ENCODE measurements at places on chromosomes 7 and 10.

DNA sequence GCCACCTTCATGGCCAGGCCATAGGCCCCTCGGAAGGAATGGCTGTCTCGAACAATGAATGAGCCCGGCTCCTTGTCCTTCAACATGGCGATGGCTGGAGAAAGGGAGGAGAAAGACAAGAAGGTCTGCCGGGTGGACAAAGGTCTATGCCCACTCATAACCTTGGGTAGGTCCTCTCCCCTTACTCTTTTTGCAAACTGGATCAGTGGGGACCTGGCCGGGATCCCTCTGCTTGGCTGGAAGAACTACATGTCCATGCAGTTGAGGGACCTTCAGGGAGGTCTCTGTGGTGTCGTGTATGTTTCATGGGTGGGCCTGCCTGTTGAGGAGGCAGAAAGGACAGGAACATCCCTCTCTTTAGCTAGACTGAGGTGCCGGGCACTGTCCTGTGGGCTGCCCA is 284.8 kb downstream of the TNS3 start:
- no peak for DNase-seq

- no peak for DNase-seq
These were observed 39.0 kb downstream of the RAB11FIP2 start for GRCh38 chr10:118007773-118008172.

- DNase-seq = no peak
These were observed 164.3 kb upstream of the SVIL start for GRCh38 chr10:29798921-29799690.

DNA sequence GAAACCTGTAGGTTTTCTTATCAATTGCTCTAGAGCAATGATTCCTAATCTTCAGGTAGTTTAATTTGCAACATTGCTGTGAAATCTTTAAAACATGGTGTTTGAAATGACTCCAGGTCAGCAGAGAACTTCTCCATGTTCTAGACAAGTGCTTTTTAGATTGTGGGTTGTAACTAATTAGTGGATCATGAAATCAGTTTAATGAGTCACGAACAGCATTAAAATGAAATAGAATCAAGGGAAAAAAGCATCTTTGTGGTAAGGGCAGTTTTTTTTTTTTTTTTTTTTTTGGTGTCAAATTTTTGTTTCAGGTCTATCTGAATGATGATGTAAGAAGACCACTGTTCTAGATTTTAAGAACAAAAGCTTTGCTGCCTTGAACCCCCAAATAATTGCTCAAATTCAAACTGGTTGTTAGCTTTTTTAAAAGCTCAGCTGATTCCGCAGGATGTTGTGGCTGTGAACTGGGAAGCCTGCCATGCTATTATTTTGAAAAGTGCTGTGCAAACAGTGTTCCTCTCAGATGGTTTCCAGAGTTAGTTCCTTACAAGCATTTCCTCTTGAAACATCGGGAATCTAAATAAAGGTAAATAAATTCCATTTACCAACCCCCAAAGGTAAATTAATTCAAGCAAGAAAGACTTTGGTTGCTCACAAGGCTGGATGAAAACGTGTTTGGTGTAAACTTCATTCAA is 13.1 kb upstream of the PDK4 start:
- peak; percentile 31 for DNase-seq

DNA sequence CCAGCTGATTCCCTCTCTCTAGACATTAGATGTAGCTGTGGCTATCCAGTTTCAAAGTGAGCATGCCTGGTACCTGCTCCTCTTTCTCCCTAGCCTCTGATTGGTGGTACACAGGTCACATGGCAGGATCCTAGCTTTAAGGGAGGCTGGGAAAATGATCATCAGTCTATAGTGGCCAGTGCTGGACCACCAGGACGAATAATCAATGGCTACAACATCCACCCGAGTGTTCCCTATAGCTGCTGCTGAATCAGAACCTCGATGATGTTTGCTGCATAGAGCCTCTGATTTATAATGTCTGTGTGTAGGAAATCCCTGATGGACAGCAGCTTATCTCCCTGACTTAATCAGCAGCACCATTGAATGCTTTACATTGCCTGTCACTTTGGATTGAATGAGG is 28.9 kb upstream of the LMTK2 start:
- DNase-seq = no peak

Measured in AG08396 (cell line).